ENCODE measurements at places on chromosomes 7 and 10.

GRCh38 chr7:41256186-41256945, 446.5 kb downstream of the INHBA start:
- DNase-seq, result no peak

DNA sequence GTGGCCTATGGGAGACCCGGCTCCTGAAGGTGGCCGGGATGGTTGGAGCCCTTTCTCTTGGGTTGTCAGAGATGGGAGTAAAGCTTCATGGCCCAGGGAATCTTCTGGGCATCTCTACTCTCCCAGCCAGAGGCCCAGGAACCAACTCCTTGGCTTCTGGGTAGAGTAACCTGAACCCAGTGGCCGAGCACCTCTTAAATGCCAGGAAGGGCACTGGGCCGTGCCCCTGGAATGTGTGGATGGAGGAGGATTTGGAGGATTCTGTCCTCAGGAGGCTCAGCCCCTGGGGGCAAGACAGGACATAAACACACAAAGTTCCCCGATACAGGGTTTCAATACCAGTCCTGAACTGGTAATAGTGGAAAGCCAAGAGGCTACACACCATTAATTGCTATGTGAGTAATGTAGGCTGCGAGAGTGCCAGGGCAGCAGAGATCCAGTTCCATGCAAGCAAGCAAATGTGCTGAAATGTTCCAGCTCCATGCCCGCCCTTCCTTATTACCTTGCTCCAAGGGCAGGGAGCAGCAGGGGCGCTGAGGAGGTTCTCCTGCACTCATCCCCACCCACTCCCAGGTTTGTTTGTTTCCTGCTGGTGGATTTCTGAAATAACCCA, 1.2 kb downstream of the PALD1 start:
- DNase-seq, result no peak

DNA sequence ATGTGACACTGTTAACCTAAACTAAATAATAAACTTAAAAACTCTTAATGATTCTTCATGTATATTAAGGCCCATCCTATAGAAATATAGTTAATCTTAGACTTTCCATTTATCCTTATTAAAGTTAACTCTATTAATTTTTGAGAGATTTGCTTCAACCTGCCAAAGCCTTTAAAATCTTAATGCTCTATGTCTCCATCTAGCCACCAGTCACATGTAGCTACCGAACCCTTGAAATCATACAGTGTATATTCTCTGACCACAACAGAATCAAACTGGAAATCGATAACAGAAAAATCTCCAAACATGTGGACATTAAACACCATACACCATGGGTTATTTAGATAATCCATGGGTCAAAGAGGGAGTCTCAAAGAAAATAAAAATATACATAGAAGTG, 51.9 kb downstream of the ASZ1 start:
- DNase-seq, result no peak

GRCh38 chr10:89122433-89123051, 84.6 kb downstream of the CH25H start:
- no peak for DNase-seq

GRCh38 chr7:143373255-143373794, 7.8 kb upstream of the ZYX start:
- DNase-seq, result no peak

Measured in NCI-H1436 treated with DMSO at 0.1 percent for 48 hours (cell line).